ENCODE measurements at places on chromosomes 16 and 17.

- DNase-seq, result no peak
These were observed 23.2 kb downstream of the ITGB3 start for GRCh38 chr17:47276868-47277267.

DNA sequence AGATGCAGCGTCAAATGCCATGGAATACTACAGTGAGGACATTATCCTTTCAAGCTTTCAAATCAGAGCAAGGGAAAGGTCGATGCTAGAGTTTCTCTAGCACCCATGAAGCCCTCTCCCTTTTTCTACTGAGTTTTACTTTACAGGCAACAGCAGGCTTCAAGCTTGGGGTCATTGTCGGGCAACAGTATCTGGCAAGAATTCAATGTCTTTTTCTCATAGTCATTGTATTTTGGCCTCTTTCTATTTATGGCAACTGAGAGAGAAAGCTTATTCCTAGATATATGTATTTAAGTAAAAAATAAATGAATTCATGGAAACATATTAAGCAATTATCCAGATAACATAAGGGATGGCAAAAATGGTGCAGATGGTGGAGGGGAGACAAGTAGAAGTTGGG lies 364 bp upstream of the CETP start:
- DNase-seq, result no peak

DNA sequence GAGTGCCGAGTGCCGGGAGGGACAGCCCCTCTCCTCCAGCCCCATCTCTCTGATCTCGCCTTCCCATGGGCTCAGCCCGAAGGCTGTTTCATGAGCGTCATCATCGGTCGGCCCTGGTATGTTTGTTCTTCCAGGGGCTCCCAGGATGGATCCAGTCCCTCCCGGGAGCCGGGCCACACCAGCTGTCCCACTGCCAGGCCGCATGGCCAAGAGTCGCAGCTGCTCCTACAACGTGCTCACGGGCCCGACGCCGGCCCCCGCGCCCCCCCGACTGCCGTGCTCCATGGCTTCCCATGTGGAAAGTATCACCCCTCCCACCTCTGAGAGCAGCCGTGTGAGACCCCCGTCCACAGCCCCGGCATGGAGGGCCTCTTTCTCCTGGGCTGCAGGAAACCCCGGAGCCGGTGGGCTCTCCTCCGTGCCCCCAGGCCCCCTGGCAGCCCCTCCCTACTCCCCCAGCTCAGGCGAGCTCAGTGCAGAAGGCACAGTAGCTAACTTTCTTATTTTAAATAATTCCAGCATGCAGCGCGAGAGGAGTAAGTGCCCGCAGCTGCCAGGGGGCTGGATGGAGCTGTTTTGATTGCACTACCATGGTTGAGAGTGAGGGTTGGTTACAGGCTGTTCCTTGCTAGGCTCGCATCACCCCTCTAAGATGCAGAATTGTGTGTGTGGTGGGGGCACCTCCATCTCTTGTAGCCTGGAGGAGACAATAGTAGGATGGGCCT lies 26.6 kb upstream of the GSE1 start:
- DNase-seq, result peak; percentile 65

GRCh38 chr17:6444571-6445335 lies 498 bp downstream of the PIMREG start:
- DNase-seq, result no peak

- peak; percentile 26 for DNase-seq
These were observed 867 bp upstream of the LIMD2 start for GRCh38 chr17:63700528-63701455.

DNA sequence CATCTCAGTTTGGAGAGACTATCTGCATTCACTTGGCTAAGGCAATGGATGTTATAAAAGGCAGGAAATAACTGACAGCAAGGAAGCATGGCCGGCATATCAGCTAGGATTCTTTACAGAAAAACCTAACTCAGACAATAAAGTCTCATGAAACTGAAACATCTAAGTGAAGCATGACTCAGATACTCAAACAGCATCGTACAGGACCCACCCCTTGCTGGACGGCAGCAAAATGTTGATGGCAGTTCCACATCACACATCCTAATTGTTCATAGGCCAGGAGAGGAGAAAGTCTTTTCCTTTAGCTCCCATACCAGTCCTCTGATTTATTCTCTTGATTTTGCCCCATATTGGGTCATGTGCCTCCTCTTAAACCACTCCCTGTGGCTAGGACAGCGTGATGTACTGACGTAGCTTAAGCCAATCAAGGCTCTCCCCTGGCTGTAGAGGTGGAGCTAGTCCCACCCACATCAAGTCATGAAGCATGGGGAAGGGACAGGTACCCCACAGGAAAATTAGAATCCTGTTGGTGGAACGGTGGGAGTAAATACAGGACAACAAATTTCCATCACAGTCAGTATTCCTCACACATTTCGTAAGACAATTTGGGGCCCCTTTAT lies 178.9 kb downstream of the IRX3 start:
- no peak for DNase-seq

- DNase-seq, result no peak
These were observed 151.4 kb upstream of the HS3ST3A1 start for GRCh38 chr17:13753154-13753553.

GRCh38 chr17:27579897-27580321 lies 51.1 kb upstream of the LGALS9 start:
- no peak for DNase-seq

DNA sequence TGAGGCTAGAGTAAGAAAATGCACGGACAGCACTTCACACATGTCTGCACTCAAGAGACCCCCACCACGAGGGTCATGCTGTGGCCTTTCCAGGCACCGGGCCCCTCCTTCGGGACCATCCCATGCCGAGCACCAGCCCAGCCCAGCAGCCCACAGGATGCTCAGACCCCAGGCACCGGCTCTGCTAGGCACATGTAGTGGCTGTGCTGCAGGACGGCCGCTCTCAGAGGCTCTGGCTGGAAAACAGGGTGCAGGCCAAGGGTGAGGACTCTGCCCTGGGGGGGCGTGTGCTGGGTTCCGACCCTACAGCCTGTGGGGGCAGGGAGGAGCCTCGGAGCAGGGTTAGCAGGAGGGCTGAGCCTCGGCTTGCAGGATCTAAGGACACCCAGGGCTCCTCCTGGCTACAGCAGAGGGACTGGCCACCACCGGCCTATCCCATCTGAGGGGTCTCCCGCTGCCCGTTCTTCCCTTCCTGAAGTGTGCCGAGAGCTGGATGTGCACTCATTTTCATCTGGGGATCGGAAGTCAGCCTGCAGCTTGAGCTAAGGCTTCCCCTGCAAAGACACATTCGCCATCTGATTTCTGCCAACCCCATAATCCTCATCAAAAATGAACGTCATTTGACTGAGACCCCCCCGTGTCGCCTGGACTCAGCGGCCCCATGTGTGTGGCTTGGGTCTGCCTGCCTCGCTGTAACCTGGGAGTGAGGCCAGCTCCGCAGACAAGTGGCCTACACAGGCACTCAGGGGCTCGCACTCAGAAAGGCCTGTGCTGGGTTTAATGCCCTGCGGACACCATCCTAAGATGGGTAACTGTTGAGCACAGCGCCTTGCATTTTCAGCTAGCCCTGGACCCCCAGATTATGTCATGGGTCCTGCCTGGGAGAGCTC lies 293.1 kb upstream of the FOXF1 start:
- no peak for DNase-seq

DNA sequence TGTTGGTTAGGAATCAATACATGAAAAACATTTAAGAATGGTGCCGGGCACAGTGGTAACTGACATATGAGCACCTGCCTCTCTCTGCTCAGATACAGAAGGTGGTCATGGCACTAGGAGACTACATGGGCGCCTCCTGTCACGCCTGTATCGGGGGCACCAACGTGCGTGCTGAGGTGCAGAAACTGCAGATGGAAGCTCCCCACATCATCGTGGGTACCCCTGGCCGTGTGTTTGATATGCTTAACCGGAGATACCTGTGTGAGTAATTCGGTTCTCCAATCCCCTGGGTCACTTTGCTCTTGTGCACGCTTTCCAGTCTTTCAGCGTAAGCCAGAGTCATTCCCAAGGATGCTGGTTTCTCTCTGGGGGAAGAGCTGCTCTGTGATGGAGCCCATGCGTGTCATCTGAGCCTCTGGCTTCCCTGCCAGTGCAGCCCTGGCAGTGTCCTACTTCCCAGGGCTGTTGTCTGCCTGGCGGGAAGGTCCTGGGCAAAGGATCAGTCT lies 3.0 kb upstream of the CD68 start:
- no peak for DNase-seq

GRCh38 chr16:85090873-85091521 lies 21.3 kb downstream of the CIBAR2 start:
- DNase-seq, result no peak

- no peak for DNase-seq
These were observed 434.5 kb upstream of the GOT2 start for GRCh38 chr16:59168461-59169114.

GRCh38 chr17:30376621-30377452 lies 1.9 kb upstream of the CPD start:
- DNase-seq, result no peak

DNA sequence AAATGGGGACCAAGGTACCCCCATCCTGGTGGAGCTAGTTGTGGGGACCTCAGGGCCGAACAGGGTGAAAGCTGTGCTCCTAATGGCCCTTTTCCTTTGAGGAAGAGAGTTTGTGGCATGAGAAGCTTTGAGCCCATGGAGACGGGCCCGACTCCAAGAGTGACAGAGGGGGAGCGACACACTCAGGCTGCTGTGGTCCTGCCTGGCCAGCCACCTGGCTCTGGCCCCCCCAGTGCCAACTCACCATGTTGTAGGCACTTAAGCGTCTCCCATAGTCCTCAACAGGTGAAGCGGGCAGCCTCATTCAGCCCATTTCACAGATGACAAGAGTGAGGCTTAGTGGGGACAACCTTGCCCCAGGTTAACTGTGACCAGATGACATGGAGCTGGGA lies 1.6 kb downstream of the IL21R start:
- DNase-seq, result no peak

GRCh38 chr16:69301861-69302260 lies 9.3 kb upstream of the VPS4A start:
- DNase-seq, result no peak

- peak; percentile 78 for DNase-seq
These were observed 295.3 kb downstream of the SEC14L1 start for GRCh38 chr17:77436058-77436442.

DNA sequence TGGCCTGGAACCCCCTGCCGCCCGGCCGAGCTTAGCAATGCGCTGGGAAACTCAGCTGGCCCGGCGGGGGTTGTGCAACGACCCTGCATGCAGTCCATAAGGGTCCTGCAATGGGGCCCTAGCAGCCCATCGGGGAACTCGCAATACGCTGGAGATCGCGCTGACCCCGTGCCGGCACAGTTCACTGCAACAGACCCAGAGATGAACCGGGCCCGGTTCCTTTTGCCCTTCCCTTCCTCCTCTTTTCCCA lies 375 bp downstream of the SLC25A11 start:
- no peak for DNase-seq

- DNase-seq, result no peak
These were observed 53.5 kb upstream of the DNAJA2 start for GRCh38 chr16:47026947-47027346.

DNA sequence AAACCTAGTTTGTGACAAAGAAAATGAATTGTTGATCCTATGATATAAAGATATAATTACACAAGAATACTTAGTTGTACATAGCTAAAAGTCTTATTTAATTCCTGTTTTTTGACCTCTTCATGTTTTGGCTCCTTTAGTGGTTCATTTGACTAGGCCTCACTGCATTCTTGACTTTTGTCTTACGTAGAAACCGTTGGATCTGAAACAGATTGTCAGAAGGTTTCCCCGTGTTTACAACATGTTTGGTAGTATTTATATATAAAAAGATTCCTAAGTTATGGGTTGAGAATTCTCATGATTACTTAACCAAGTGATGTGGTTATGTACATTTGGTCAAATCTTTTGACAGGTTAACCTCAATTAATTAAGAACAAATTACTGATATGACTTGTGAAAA lies 162.8 kb downstream of the BCAS3 start:
- DNase-seq, result no peak

GRCh38 chr17:74186498-74186897 lies 17.0 kb upstream of the RPL38 start:
- no peak for DNase-seq

- DNase-seq, result no peak
These were observed 1.8 kb downstream of the CD300C start for GRCh38 chr17:74543891-74544760.

GRCh38 chr17:36066365-36066985 lies 2.4 kb downstream of the CCL18 start:
- DNase-seq, result no peak

GRCh38 chr16:24324421-24324820 lies 68.3 kb downstream of the CACNG3 start:
- no peak for DNase-seq

GRCh38 chr16:78215222-78215621 lies 115.8 kb downstream of the WWOX start:
- no peak for DNase-seq

GRCh38 chr16:11101695-11102522 lies 154.1 kb downstream of the SOCS1 start:
- no peak for DNase-seq

DNA sequence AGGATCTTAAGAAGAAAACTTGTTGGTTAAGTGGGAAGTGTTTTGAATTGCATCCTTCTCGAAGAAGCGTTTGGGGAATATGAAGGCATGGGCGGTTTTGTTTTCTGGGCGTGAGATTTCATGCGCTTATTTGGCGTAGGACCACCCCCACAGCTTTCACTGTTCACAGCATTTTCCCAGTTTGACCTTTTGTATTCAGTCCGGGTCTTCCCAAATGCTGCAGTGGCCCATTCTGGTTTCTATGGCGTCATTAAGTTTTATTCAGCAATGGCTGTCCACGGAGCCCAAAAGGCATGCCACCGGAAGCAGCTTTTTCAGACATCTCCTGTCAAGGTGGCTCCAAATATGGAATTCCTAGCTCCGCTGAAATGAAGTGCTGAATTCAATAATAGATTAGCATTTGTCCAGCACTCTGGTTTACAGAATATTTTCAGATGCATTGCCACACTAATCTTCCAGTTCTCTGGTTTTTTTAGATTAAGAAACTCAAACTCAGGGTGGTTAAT lies 90.6 kb upstream of the FBXO47 start:
- DNase-seq, result no peak

DNA sequence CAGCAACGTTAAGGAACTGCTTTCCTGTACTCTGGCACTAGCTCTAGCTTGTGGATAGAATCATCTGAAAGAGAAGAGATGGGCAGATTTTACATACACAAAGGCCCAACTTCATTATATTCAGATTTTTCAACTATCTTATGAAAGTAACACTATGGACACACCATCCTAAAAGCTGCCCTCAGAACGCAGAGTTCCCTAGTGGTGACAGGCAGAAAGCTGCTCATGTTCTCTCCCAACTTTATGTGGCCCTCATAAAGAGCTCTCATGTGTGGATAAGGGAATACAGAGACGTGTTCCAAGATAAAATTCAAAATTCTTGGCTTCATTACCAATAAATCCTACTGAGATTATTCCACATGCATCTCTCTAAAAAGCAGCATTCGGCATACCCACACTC lies 1.5 kb downstream of the CFAP20 start:
- no peak for DNase-seq

DNA sequence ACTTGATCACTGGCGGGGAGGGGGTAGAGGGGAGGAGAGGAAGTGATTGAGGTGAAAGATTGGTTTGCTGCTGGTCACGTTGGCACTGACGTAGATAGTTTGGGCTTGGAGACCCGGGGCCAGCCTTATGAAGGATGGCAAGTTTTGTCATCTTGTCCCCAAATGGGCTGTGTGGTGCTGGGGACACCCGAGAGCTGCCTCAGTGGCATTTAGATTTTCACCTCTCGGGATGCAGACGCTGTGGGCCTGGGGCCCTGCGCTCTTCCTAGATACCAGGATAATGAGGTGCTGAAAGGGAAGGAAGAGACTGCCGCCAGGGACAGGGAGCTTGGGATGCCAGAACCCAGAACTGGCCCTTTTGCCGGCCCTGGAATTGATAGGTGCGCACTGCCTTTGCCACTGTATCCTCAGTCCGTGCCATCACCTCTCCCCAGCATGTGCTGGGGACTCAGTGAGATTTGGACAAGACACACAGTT lies 1.4 kb upstream of the SOCS3 start:
- no peak for DNase-seq
